ENCODE measurements at places on chromosomes 7 and 10.
A peak's percentile ranks its signal among the peaks of the same experiment; 100 is the strongest.

GRCh38 chr7:139783647-139784385 is 6.0 kb upstream of the HIPK2 start:
- no peak for DNase-seq

- no peak for DNase-seq
Observed at GRCh38 chr10:86357041-86357440, 9.6 kb downstream of the GRID1 start.

DNA sequence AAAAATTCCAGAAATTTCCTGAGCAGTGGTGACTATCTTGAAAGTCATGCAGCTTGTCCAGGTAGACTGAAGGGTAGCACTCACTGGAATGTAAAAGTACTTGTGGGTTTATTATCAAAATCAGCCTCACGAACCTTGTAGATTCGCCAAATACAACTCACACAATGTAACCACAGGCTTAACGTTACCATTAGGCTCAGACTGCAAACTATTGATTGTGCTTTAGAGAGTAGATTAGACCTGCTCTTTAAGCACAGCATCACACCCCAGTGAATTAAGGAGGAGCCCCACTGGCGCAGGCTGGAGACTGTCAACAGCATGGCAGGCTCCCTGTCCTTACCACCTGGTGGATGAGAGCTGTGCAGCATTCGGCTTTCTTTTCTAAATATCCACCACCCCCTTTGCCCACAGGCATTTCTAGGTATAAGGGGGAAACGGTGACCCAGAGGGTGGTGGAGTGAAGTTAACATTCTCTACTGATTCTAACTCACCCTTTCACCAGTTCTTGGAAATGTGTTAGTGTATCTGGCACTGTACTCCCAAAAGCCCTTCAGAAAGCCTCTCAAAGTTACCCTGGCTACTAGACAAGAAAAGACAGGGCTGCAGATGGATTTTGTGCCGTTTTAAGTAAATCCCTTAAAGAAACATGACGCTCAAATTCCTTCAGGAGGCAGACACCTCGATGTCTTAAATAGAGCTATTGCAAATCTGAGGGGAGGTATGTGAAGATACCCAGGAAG is 56.6 kb downstream of the GSDME start:
- no peak for DNase-seq

GRCh38 chr10:27241010-27241651 is 534 bp upstream of the ACBD5 start:
- DNase-seq = no peak

GRCh38 chr7:138519061-138519798 is 59.2 kb downstream of the TRIM24 start:
- DNase-seq = no peak

DNA sequence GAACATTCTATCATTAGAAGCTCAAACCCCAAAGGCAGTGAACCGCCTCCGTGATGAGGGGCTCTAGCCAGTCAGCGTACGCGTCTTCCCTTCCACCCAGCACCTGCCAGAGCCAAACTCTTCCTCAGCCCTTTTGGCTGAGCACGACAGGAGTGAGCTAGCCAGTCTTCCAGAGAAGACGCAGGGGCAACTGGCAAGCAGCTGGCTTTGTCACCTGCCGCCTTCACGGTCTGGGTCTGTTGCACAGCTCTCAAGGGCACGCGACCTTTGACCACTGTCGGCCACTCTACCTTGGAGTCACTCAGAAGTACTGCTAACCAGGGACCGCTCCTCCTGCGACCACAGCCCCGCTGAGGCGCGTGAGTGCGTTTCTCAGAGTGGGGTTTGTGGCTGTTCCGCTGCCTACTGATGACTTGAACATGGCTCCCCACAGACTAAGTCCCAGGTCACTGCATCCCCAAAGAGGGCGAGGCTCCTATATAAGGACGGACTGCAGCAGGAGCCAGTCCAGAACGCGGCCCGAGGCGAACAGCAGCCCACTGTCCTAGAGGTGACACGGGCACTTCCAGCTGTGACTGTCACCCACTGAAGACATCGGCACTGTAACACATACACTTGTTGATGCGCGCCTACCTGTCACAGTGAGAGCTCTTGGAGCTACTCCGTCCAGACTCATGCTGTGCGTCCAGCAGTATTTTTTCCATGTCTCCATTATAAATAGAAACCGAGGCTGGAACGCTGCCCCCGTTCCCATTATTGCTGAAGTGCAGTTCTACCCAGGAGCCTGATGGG is 8.4 kb downstream of the BNIP3 start:
- no peak for DNase-seq

GRCh38 chr7:2632733-2633537 is 1.1 kb downstream of the TTYH3 start:
- peak; percentile 34 for DNase-seq

GRCh38 chr7:69633122-69633831 is 35.0 kb downstream of the AUTS2 start:
- DNase-seq = no peak

- no peak for DNase-seq
Observed at GRCh38 chr10:86105640-86106039, 261.0 kb downstream of the GRID1 start.

DNA sequence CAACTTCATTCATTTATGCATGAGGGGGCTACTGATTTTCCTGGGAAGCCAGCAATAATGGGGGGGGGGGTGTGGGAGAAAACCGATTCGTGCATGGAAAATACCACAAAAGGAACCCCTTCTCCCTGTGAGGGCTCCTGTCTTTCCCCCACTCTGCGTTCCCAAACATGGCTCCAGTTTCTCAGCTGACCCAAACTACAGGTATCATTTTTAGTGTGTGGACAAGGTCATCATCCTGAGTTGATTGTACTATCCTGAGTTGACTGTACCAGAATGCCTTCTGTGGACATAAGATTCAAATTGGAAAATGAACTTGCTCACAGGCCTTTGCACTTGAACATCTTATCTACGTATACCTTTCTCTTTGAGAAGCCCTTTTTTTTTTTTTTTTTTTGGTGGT is 49.9 kb downstream of the ZRANB1 start:
- no peak for DNase-seq

DNA sequence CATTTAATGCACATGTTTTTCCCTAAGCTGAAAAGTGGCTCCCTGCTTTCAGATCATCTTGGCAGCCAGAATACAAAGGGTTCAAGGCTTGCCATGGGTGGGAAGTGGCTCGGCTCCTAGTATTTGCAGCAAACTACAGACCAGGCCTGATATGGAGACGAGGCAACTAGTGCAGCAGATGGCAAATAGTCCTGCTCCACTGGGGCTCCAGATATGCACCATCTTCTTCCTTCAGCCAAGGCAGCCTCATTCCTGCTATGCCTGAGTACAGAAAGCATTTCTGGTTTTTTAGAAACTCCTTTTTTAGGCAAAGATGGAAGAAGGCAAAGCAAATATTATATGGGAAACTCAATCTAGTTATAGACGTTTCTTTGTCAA is 23.9 kb downstream of the LRRC4 start:
- no peak for DNase-seq

- DNase-seq = no peak
Observed at GRCh38 chr10:132699411-132700155, 86.4 kb downstream of the NKX6-2 start.

GRCh38 chr10:27611236-27611635 is 107.1 kb downstream of the RAB18 start:
- no peak for DNase-seq

- DNase-seq = no peak
Observed at GRCh38 chr7:138898255-138898654, 82.9 kb downstream of the KIAA1549 start.

DNA sequence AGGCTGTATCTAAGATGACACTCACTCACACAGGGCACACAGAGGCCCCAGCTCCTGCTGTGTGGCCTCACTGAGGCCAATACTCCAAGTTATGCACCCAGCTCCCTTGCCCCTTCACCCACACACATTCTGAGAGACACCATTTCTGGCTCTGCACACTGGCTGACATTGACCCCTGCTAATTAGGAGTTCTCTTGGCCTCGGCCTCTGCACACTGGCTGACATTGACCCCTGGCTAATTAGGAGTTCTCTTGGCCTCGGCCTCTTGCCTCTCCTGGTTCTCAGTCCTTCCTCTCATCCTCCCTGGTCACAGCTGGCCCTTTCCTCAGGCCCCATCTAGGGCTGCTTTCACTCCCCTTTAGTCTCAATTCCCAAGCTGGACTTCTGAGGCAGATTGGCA is 97.3 kb downstream of the GRID1 start:
- DNase-seq = no peak

DNA sequence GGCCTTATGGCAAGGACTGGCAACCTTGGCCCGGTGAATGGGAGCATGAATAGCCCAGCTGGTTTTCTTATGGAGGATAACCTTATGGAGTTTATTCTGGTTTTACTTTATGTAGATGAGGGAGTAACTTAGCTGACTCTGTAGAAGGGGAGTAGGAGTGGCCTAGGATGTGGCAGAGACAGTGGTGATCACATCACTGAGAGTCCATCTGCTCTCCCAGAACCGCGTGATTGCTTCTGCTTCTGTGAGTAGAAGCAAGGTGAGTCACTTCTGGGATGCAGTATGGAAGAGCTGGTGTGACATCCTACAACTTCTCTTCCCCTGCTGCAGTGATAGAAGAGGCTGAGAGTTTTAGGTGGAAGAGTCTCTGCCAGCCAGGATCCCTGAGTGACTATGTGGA is 129.2 kb downstream of the RPS24 start:
- no peak for DNase-seq

DNA sequence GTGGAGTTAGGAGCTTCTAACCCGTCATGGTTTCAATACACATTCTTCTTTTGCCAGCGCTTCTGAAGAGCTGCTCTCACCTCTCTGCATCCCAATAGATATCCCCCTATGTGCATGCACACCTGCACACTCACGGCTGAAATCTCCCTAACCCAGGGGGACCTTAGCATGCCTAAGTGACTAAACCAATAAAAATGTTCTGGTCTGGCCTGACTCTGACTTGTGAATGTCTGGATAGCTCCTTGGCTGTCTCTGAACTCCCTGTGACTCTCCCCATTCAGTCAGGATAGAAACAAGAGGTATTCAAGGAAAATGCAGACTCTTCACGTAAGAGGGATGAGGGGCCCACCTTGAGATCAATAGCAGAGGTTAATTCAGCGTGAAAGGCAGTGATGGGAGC is 22.4 kb downstream of the PRSS2 start:
- DNase-seq = no peak

- no peak for DNase-seq
Observed at GRCh38 chr7:116417593-116418345, 81.8 kb upstream of the CAV2 start.

GRCh38 chr7:137790828-137791227 is 55.9 kb downstream of the DGKI start:
- no peak for DNase-seq

- DNase-seq = no peak
Observed at GRCh38 chr10:125096371-125096770, 64.0 kb downstream of the CTBP2 start.

Measured in stimulated activated CD4-positive, alpha-beta T cell treated with anti-CD3 and anti-CD28 coated beads, Interleukin-1b, Interleukin-23, amount 100 ng/mL, for 4 hours (primary cell).